ENCODE measurements at places on chromosomes 13 and 19.

- no peak overlapping the region for H3K4me3 ChIP-seq
- peaks cover 7% of the 10 kb centered on the region for H3K4me1 ChIP-seq
- H3K36me3 ChIP-seq = no peaks in the 10 kb centered on the region
- DNase-seq = no peak
- no peak overlapping the region for H3K27ac ChIP-seq
Measured at GRCh38 chr19:34675919-34676318, 1.0 kb downstream of the SCGB2B2 start.

DNA sequence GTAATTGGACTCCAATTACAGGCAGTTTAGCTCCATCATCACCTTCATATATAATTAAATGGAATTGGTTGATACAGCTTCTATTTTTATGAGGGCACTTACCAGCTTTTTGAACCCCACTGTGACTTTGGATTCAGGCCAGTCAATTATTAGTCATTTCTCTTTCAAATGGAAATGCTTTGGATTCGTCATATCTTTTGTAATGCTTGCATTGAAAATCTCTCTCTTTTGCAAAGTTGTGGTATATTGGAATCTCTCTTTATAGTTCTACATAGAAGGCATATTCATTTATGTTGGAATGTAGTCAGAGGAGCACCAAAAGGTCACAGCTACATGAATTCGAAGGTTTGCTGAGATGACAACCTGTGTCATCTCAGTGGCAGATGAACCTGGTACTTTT, 1074.3 kb upstream of the SLC10A2 start:
- H3K27me3 ChIP-seq = no peaks in the 10 kb centered on the region
- no peak for DNase-seq
- no peak overlapping the region for H3K27ac ChIP-seq
- H3K36me3 ChIP-seq = no peaks in the 10 kb centered on the region
- H3K4me3 ChIP-seq = no peak overlapping the region

DNA sequence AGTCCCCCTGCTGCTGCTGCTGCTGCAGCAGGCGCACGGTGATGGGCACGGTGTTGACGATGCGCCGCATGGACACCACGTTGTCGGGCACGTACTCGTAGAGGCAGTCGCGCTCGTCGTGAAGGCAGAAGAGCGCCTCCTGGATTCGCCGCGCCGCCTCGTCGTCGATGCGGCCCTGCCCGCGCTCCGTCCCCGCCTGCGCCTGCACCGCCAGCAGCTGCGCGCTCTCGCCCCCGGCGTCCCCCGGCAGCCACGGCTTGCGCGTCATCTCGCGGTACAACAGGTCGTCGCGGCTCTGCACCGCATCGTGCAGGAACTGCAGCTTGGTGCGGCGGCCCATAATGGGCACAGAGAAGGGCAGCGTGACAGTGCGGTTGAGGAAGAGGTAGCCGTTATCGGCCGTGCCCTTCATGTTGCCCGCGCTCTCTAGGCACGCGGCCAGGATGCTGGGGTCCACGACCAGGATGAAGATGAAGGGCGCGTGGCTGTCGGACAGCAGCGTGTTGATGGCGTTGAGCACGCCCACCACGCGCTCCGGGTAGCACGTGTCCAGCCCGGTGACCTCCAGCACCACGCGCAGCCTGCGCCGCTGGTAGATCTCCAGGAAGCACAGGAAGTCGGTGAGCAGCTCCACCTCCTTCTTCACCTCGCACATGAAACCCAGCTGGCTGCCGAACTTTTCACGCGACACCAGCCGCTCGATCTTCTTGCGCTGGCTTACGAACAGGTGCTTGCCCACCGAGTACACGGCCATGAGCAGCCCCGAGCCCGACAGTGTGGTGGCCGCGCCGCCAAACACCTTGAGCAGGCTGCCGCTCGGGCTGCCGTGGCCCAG, 8.1 kb downstream of the NKPD1 start:
- DNase-seq = no peak
- peak overlapping the region; percentile 64 for H3K4me3 ChIP-seq
- H3K27ac ChIP-seq = no peak overlapping the region
- peaks cover 8% of the 10 kb centered on the region for H3K27me3 ChIP-seq

GRCh38 chr13:105047676-105048295, 1487.7 kb downstream of the EFNB2 start:
- no peak for DNase-seq
- no peak overlapping the region for H3K4me3 ChIP-seq
- no peak overlapping the region for H3K27ac ChIP-seq

DNA sequence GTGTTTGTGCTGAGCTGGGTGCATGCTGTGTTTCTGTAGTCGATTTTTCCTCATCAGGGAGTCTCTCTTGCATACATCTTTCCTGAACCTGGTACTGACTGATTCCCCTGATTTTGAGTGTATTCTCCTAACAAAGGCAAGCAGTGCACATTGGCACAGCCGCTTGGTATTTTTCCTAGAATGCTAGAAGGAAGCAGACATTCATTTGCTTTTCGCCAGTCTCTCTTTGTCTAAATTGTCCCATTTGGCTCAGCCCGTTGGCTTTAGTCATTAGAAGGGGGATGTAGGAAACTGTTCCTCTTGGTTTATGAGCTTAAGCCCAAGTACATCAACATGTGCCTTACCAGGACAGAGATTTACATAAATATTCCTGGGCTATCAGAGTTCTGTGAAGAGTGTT, 266.1 kb upstream of the TMTC4 start:
- H3K4me3 ChIP-seq = no peak overlapping the region
- H3K4me1 ChIP-seq = no peaks in the 10 kb centered on the region
- H3K36me3 ChIP-seq = no peaks in the 10 kb centered on the region
- H3K27ac ChIP-seq = no peak overlapping the region

DNA sequence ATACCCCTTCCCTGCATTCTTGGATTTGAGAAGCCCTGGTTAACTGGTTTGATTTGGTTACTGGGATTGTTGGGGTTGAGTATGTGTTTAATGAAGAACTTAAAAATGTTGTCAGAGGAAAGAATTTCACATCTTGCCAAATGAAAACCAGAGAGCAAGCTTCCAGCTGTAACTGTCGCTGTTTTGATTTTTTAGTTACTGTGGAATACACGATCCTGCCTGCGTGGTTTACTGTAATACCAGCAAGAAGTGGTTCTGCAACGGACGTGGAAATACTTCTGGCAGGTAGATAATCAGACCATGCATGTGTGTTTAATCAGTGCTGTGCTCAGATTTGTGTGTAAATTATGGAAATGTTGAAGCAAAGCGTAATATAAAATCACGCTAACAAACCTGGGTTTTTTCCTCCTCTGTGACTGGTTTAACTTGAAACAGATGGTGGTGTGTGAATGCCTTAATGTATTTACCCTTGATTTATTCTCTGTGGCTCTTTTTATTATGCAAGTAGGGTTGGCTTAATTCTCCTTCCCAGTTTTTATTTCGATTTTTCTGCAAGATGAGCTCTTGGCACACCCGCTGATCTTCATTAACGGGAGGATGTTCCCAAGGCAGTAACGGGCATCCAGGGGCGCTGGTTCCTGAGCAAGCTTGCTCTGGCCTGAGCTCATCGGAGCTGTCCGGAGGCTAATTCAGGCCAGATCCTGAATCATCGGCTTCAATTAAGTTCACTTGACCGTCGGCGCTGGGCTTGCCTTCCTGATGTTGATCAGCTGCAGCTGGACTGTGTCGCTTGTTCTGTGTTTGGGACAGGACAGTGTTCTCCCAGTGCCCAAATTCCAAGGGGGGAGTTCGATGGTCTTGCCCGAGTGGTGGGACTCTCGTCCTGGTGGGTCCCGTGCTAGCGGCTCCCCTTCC, 16.0 kb downstream of the UPF1 start:
- peaks cover 23% of the 10 kb centered on the region for H3K4me1 ChIP-seq
- DNase-seq = no peak
- peak overlapping the region; percentile 46 for H3K4me3 ChIP-seq
- H3K27me3 ChIP-seq = no peaks in the 10 kb centered on the region
- H3K36me3 ChIP-seq = no peaks in the 10 kb centered on the region
- H3K27ac ChIP-seq = peak overlapping the region; percentile 86

GRCh38 chr13:102933122-102933521, 87.3 kb downstream of the ERCC5 start:
- DNase-seq = no peak
- H3K4me3 ChIP-seq = no peak overlapping the region
- H3K27me3 ChIP-seq = no peaks in the 10 kb centered on the region

DNA sequence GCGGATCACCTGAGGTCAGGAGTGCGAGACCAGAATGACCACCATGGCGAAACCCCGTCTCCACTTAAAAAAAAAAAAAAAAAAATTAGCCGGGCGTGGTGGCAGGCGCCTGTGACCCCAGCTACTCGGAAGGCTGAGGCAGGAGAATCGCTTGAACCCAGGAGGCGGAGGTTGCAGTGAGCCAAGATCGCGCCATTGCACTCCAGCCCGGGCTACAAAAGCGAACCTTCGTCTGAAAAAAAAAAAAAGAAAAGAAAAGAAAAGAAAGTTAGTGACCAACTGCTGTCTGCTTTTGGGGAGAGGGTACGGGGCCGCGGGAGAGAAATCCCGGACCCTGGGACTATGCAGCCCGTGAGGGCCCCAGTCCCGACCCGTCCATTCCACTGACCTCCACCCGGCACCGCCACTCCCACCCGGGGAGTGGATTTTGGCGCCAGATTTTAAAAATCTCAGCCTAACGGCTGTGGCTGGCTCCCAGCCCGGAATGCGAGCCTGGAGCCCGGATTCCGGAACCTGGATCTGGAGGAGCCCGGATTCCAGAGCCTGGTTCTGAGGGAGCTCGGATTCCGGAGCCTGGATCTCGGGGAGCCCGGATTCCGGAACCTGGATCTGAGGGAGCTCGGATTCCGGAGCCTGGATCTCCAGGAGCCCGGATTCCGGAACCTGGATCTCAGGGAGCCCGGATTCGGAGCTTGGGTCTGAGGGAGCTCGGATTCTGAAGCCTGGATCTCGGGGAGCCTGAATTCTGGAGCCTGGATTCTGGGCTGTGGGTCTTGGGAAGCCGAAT, 6.1 kb upstream of the LMNB2 start:
- peak overlapping the region; percentile 63 for H3K4me3 ChIP-seq
- peaks cover 9% of the 10 kb centered on the region for H3K4me1 ChIP-seq
- peak overlapping the region; percentile 22 for H3K27ac ChIP-seq
- peak; percentile 89 for DNase-seq

DNA sequence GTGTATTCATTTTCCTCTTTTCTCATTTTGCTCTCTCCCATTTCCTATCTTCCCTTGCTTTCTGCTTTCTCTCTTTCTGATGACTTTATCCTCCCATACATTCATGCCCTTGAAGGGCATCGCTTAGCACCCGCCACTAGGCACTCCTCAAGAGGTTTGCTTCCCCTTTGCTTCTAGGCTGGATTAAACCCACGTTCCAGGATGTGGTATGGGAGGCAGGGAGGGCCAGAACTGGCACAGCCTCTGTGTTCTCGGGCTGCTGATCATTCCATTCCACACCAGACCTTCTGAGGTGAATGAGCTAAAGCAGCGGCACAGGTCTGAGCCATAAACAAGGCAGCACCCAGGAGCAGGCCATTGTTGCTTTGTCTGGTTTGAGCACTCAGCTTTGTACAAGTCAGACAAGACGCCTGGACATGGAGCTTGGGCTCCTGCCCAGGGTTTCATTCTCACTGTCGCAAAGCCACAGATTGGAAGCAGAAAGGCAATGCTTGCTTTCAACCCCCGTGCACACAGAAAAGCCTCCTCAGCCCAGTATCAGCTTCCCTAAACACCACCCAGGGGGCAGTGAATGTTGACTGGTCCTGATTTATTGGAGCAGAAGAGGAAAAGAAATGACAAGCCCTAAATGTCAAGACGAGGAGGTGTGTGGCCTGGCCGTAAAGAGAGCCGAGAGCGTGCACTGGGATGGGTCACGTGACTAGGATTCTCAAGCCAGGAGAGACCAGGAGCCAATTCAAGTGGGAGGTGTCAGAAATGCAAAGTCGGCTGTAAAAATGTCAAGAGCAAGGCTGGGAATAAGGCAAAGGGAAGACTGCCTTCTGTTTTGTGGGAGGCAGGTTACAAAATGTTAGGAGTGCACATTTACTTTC, 218.0 kb upstream of the SERP2 start:
- peak; percentile 57 for DNase-seq
- no peaks in the 10 kb centered on the region for H3K27me3 ChIP-seq
- peak overlapping the region; percentile 37 for H3K27ac ChIP-seq

DNA sequence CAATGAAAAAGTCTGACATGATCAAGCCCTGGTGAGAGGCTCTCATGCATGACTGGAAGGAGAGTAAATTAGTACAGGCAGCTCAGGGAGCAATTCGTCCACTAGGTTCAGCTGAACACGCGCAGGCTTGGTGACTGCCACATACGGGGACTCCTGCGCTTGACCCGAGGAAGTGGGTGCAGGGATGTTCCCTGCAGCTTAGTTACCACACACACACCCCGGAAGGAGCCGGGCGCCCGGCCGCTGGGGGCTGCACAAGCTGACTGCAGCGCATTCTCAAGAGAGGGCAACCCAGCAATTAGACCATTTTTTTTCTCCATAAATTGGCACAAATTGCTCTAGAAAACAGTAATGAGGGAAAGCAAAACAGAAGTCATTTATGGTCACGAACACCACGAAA, 23.0 kb upstream of the MIER2 start:
- H3K27ac ChIP-seq = no peak overlapping the region
- H3K27me3 ChIP-seq = no peaks in the 10 kb centered on the region
- no peak overlapping the region for H3K4me3 ChIP-seq
- DNase-seq = no peak
- H3K4me1 ChIP-seq = no peaks in the 10 kb centered on the region
- H3K36me3 ChIP-seq = no peaks in the 10 kb centered on the region

DNA sequence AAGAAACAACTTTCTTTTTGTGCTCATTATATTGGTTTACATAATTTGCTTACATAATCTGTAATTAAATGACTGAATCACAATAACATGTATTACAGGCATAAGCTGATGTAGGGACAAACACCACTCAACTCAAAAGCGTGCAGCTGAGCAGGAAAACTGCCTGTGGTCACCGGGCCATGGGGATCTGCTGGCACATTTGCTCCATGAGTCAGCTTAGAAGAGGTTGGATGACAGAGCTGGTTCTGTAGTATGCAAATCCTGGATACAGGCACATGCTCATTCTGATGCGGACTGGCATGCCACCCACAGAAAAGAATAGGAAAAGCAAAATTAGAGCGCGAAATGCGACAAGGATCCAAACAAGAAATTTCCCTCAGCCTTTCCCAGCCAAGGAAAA, 128.6 kb downstream of the USP12 start:
- H3K27me3 ChIP-seq = no peaks in the 10 kb centered on the region
- no peaks in the 10 kb centered on the region for H3K36me3 ChIP-seq
- peak; percentile 31 for DNase-seq
- H3K27ac ChIP-seq = no peak overlapping the region
- H3K4me1 ChIP-seq = no peaks in the 10 kb centered on the region

DNA sequence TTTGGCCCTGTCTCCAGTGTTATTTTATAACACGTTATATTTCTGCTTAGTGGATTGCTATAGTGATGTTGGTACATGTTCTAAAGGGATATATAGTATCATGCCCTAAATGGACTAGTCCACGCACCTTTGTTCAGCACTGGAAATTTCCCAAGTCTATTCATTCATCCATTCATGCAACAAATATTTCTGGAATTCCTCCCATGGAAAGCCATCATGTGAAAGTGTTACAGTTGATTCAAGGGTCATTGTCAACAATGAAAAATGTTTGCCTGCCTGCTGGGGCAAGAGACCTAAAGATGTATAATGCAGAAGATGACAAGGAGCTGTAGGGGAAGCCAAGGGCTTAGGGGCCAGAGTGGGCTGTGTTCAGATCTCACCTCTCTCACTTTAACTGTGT, 10.8 kb upstream of the HSPH1 start:
- no peaks in the 10 kb centered on the region for H3K4me1 ChIP-seq
- no peak overlapping the region for H3K27ac ChIP-seq
- DNase-seq = no peak
- no peaks in the 10 kb centered on the region for H3K36me3 ChIP-seq

GRCh38 chr19:2213799-2214198, 22.3 kb downstream of the PLEKHJ1 start:
- no peak overlapping the region for H3K4me3 ChIP-seq
- DNase-seq = no peak
- H3K27me3 ChIP-seq = no peaks in the 10 kb centered on the region
- no peaks in the 10 kb centered on the region for H3K4me1 ChIP-seq

Measured in breast epithelium (tissue), 4 donors.